Activated CD4-positive, CD25-positive, alpha-beta regulatory T cell treated with anti-CD3 and anti-CD28 coated beads, Interleukin-2, amount 50 U/mL, for 72 hours (primary cell): ENCODE measurements at places on chromosomes 11 and 22.
A peak's percentile ranks its signal among the peaks of the same experiment; 100 is the strongest.

DNA sequence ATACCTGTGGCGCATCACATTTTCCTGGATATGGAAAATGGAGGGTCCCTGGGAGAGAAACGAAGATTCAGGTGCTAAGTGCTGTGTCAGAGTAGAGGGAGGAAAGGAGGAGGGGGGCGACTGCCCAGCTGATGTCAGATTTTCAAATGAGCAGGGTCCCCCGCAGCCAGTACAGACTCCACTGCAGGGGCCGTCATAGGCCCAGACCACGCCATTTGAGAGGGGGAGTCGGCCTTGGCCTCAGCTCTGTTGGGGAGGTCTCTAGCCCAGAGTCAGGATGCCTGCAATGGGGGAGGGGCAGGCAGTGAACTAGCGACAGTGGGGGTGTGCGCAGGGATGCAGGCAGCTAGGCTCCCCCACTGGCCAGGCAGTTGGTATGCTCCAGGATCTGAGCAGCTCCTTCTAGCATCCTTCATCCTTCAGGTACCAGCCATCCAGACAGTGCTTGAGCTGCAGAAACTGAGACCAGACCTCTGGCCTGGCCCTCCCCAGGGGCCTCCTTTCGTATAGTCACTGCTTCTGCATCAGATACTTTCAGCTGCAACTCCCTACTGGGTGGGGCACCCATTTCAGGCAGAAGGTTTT lies at the start of the genes BSCL2 and GNG3:
TSS of gene BSCL2 (minus strand) at position 148 of the 585 bp plus-strand sequence. CDS start 229 bp downstream, outside the sequence.
TSS of gene GNG3 (plus strand) at position 400 of the 585 bp plus-strand sequence. CDS start 620 bp downstream, outside the sequence.
- no peak for DNase-seq

GRCh38 chr11:65008016-65008415 lies 5.9 kb upstream of the ARL2 start:
- DNase-seq = no peak

- DNase-seq = no peak
Measured at GRCh38 chr11:45927332-45927683, 4.9 kb downstream of the LARGE2 start.

GRCh38 chr11:116166573-116167465 lies 606.0 kb downstream of the BUD13 start:
- DNase-seq = no peak

- DNase-seq = no peak
Measured at GRCh38 chr11:101727451-101727850, 143.6 kb upstream of the TRPC6 start.

DNA sequence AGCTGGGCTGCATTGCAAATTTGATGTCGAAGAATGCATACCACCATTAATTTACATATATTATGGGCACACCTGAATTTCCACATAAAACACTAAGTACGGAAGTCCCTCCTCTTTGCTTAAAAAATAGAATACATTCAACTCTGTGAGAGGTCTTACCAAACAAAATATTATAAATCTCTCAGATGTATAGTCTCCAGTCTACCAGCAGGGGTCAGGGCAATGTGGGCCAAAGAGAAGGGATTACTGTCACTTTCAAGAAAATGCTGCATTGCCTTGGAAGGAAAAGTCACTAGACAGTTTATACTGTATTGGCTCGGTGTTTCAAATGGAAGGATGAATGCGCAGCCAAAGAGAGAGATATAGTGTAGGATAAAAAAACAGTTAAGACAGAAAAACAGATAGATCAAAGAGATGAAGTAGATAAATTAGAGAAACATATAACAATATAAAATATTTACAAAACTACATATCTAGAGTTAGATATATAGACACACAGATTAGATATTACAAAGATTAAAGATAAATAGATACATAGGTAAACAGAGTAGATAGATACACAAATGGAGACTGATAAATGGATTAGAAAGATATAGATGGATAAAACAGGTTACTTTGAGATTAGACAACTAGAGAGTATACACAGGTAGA lies 20.9 kb downstream of the SERGEF start:
- no peak for DNase-seq

DNA sequence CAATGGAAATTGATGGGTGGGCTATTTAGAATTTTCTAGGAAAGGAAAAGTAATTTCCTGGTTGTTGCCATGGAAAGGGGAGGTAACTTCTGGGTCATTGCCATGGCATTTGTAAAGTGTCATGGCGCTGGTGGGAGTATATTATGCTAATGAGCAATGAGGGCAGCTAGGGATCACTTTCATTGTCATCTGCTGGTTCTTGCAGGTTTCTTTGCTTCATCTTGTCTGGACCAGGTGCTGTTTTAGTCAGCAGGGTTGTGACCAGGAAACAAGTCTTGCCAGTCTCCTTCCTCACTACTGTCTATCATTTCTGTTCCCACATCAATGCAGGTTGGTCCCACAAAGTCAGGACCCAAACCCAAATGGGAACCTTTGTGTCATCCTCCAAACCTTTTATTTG lies 237.6 kb upstream of the C11orf87 start:
- DNase-seq = no peak

- DNase-seq = no peak
Measured at GRCh38 chr11:79413268-79413667, 27.6 kb downstream of the TENM4 start.

DNA sequence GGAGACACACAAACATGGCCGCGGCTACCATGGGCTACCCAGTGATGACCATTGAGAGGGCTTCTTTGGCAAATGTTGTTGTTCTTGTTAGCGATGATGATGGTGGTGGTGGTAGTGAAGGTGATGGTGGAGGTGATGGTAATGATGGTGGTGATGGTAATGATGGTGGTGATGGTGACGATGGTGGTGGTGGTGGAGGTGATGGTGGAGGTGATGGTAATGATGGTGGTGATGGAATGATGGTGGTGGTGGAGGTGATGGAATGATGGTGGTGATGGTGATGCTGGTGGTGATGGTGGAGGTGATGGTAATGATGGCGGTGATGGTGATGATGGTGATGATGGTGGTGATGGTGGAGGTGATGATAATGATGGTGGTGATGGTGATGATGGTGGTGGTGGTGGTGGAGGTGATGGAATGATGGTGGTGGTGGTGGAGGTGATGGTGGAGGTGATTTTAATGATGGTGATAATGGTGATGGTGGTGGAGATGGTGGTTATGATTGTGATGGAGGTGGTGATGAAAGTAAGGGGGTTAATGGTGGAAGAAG lies 16.3 kb upstream of the WNT7B start:
- no peak for DNase-seq

- peak; percentile 89 for DNase-seq
Measured at GRCh38 chr22:41699264-41700107, at the start of gene MEI1. Gene MEI1, plus strand, starts transcription at chr22:41699503. Its CDS starts 36 bp downstream, at chr22:41699539.

- DNase-seq = peak; percentile 52
Measured at GRCh38 chr11:102390667-102391465, 43.9 kb downstream of the BIRC2 start.

GRCh38 chr11:115217726-115218311 lies 286.4 kb downstream of the CADM1 start:
- no peak for DNase-seq

DNA sequence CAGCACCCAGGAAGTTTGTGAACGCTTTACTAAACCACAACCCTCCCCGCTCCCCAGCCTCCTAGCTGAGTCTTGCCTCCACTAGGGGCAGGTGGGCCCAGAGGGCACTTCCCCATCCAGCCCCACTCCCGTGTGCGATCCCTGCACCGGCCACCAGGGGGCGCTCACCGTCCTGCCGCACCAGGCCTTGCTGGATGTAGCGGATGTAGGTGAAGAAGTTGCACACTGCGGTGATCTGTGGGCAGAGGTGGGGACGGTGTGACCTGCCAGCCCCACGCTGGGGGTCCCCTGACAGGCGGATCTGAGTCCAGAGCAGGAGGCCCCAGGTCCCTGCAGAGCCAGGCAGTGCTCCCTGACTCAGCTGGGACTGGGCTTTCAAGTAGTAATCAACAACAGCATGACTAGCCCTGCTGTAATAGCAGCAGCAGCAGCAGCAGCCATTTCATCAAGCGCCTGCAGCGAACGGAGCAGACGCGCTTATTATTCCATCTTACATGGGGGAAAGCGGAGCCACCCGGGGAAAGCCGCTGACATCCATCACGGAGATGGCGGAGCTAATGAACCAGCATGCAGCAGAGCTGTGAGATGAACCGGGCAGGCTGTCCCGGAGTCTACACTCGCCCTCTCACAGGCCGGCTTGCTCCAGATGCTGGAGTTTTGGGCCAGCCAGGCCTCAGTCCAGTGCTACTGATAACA lies 7.9 kb upstream of the FADS3 start:
- peak; percentile 96 for DNase-seq

DNA sequence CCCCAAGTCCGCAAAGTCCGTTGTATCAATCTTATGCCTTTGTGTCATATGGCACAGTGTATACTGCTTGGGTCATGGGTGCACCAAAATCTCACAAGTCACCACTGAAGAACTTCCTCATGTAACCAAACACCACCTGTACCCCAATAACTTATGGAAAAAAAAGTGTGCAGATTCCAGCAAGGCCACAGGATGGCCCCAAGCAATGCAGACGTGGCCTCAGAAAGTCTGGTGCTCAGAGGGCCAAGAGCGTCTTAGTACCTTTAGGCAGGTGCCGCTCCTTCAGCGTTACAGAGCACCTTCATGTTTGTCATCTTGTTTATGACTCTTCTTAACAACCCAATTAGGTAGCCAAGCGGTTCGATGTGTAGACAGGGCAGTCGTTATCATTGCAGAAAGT lies 65.3 kb downstream of the PRDM11 start:
- DNase-seq = no peak

- no peak for DNase-seq
Measured at GRCh38 chr11:12048936-12049790, 40.7 kb upstream of the DKK3 start.

DNA sequence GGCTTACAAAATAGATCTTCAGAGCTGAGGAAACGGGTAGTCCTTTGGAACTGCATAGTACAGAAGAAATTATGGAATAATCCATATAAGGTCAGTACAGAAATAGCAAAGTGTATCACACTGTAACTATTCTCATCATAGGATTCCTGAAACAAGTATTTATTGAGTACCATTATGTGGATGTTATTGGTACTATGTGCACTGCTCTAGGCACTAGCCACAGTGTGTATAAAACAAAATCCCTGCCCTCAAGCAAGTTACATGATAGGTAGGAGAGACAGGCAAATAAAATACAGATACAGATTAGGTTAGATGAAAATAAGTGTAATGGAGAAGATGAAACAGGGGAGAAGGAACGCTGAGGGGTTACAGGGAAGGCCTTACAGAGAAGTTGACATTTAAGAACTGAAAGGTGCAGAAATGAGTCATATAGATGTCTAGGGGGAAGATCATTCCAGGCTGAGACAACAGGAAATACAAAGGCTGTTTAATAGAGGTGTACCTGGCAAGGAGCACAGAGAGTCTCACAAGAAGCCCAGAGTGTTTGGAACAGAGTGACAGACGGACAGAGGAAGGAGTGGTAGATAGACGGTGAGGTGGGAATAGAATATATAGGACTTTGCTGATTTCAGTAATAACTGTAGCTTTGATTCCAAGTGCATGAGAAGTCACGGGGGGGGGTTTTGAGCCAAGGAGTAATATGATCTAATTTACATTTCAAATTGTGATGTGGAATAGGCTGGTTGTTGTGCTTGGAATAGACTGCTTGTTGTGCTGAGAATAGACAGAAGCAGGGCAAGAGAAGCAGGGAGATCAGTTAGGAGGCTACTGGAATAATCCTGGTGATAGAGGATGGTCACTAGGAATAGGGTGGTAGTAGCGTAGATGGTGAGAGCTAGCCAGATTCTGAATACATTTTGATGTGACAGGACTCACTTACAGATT lies 13.7 kb downstream of the RNF141 start:
- DNase-seq = no peak

GRCh38 chr11:46290598-46291309 lies 13.3 kb downstream of the CREB3L1 start:
- DNase-seq = no peak

GRCh38 chr11:113877670-113878055 lies 2.3 kb upstream of the USP28 start:
- no peak for DNase-seq

GRCh38 chr11:58039589-58039988 lies 8.8 kb downstream of the OR6Q1 start:
- no peak for DNase-seq

- DNase-seq = no peak
Measured at GRCh38 chr11:117314840-117315239, 1.2 kb downstream of the BACE1 start.

GRCh38 chr22:19820880-19821522 lies 33.7 kb downstream of the GNB1L start:
- no peak for DNase-seq

- DNase-seq = no peak
Measured at GRCh38 chr11:58285483-58286040, 17.5 kb upstream of the OR10W1 start.
